ENCODE measurements at places on chromosomes 13 and 19.

DNA sequence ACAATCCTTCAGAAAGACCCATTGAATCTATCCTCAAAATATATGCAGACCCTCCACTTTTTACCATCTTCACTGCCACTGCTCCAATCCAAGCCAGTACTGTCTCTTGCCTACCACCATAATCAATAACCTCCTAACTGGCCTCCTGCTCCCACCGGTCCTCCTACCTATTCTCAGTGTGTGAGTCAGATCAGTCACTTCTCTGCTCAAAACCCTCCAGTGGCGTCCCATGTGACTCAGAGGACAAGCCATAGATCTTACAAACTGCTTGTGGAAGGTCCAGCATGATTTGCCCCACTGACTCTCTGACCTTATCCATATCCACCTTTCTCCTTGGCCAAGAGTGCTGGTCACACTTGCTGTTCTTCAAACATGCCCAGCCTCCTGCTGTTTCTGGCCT, 23.4 kb upstream of the MBNL2 start:
- no peak for DNase-seq

- DNase-seq: no peak
These were observed 58.6 kb downstream of the LIG4 start for GRCh38 chr13:108156749-108157148.

DNA sequence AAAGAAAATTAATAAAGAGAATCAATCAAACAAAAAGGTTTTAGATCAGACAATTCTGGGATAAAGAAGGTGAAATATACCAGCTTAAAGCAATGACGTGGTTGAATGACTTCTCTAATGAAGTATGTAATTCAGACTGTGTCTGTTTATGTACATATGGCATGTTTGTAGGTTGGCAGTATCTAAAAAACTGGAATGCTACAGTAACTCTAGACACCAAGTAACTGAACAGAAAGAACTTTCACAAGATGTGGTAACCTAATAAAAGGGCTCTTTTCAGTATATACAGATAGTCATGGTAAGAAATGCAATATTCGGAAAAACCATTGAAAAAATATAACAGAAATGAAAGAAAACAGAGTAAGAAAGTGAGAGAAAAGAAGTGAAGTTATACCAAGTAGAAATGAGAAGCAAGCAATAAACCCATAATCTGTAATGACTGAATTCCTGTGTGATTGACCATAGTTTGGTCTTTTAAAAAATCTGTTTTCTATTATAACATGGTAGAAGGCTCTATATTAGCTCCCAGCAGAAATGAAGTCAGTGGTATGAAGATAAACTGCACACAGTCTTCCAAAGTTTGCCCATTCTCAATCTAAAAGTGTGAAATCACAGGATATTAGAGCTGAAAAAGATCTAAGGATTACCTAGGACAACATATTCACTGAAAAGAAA, 31.4 kb downstream of the ELF1 start:
- DNase-seq: no peak

GRCh38 chr13:34349091-34349722, 531.3 kb downstream of the RFC3 start:
- no peak for DNase-seq

GRCh38 chr13:46556418-46556779, 3.4 kb downstream of the LRCH1 start:
- DNase-seq: no peak

DNA sequence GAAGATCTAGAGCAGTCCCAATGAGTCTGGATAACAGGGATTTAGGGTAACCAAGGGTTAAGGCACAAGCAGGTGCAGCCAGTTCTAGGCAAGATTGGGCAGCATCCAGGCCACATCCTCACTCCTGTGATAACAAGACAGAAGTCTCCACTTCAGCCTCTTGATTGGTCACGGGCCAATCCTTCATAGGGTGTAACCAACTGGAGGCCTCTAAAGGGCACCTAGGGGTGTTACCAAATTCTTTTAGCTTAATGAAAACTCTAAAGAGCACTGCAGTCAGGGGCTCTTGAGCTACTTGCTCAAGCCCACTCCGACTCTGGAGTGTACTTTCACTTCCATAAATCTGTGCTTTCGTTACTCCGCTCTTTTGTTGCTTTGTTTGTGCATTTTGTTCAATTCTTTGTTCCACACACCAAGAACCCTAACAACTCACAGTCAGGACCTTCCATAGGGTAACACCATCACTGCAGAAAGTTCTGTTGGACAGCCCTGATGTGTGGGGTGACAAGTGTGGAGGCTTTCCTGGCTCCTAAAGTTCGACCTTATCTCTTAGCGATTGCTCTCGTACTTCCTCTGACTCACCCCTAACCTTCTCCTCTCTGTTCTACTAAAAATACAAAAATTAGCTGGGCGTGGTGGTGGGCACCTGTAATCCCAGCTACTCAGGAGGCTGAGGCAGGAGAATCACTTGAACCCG, 36.1 kb downstream of the ZSWIM9 start:
- DNase-seq: no peak

GRCh38 chr19:5337126-5337525, 3.5 kb downstream of the PTPRS start:
- no peak for DNase-seq

DNA sequence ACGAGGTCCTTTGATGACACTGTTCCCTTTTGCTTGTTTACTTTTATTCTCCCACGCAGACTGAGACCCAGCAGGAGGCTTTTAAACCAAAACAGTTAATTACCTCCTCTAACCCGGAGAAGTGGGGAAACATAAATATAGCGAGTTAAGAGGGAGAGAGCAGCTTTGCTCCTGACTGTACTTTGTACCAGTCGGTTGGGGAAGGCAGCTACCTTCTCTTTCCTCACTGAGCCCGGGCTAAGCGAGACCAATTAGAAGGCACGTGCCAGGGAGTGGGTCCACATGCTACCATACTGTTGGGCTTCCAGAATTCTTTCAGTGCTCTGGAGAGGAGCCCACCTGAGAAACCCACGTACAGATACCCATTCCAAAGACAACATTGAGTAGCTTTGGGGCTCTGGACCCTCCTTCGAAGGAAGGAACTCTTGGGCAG, 124.2 kb downstream of the ZIC5 start:
- no peak for DNase-seq
